ENCODE measurements at places on chromosomes 11 and 22.

- peak; percentile 35 for DNase-seq
Observed at GRCh38 chr11:69637198-69637940, 3.6 kb upstream of the CCND1 start.

GRCh38 chr11:122162095-122162494 lies 46.1 kb upstream of the BLID start:
- no peak for DNase-seq

DNA sequence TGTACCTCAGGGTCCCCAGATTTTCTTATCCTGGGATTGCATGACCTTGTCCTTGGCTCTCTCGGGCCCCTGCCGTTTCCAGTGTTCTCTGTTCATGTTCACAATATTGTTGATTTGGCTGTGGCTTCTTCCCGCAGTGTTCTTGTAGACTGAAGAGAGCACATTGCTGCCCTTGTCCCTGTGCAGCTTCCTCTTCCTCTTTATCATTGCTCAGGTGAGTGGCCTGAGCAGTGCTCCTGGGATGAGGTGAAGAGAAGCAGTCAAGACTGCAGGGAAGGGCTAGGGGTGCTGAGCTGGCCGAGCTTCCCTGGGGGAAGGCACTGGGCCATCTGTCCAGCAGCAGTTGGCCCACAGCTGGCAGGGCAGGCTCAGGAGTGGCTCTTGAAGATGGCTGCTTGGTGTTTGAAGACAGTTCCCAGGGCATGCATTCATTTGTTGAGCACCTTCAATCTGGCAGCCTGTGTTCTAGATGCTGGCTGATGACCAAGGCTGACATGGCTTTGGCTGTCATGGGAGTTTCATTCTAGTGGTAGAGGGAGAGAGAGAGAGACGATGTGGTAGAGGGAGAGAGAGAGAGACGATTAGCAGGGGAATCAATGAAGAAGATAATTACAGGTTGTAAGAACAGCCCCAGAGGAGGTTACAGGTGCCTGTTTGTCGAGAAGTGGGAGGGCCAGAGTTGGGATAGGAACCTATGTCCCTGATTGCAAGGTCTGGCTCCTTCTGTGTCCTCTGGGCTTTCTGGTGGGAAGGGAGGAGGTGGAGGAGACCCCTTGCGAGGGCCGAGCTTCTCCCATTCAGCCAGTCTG lies 17.4 kb downstream of the BMAL1 start:
- DNase-seq: no peak

DNA sequence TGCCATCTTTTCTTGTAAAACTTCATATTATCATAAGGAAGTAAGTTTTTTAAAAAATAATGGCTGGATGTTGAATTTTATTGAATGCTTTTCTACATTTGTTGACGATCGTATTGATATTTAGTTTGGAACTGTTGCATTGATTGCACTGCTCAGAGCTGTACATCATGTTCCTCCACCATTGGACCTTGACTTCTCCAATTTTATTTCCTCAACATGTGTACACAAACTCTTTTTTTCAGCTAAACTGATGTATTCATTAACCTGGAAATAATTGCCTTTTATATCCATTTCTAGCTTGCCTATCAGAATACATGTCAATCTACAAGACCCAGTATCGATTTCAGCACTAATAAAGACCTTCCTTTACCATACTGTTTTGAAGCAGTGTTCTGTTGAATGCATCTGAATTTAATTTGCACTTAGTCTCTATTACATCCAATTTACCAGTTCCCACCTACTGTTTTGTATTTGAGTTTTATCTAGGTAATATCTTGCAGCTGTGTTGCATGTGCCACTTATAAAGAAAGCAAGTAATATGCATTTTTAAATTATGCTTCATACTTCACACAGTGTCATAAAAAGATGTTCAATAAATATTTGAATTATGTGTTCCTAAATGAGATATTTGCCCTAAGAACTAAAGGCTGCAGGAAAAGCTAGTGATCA lies 5.5 kb downstream of the CEP57 start:
- no peak for DNase-seq

Measured in GM13977 (cell line).